ENCODE measurements at places on chromosomes 5 and 9.

- DNase-seq: no peak
Measured at GRCh38 chr5:175394601-175395000, 49.4 kb downstream of the DRD1 start.

GRCh38 chr5:176391999-176392398 lies 3.4 kb downstream of the HIGD2A start:
- DNase-seq: no peak

DNA sequence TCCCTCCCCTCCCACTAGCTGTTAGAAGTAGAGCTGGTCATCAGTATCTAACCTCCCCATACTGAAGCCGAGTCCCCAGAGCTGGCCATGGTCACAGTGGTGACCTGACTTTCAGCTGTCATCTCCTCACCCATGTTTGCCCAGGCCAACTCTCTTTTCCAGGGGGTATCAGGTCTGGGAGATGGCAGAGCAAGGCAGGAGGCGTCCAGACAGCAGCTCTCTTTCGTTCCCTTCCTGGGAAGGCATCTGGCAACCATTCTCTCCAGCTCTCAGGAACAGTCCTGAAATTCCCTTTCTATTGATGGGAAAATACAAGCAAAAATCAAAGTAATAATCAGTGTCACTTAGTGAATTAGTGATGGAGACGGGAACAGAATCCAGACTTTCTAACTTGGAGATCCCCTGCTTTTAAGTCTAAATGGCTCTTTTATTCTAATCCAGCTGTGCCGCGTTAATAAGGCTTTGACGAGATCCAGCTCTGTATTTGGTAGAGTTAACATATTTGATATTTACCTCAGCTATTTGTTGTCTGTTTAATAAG lies 21.3 kb upstream of the AOPEP start:
- DNase-seq: no peak

DNA sequence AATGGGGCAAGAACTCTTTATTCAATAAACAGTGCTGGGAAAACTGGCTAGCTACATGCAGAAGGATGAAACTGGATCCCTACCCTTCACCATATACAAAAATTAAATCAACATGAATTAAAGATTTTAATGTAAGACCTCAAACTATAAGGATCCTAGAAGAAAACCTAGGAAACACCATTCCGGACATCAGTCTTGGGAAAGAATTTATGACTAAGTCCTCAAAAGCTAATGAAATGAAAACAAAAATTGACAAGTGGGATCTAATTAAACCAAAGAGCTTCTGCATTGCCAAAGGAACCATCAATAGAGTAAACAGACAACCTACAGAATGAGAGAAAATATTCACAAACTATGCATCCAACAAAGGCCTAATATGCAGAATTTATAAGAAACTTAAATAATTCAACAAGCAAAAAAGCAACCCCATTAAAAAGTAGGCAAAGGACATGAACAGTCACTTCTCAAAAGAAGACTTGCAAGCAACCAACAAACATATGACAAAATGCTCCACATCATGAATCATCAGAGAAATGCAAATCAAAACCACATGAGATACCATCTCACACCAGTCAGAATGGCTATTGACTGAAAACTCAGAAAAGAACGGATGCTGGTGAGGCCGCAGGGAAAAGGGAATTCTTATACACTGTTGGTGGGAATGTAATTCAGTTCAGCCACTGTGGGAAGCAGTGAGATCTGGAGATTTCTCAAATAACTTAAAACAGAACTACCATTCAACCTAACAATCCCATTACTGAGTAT lies 104.3 kb upstream of the MAP3K1 start:
- peak; percentile 97 for DNase-seq

DNA sequence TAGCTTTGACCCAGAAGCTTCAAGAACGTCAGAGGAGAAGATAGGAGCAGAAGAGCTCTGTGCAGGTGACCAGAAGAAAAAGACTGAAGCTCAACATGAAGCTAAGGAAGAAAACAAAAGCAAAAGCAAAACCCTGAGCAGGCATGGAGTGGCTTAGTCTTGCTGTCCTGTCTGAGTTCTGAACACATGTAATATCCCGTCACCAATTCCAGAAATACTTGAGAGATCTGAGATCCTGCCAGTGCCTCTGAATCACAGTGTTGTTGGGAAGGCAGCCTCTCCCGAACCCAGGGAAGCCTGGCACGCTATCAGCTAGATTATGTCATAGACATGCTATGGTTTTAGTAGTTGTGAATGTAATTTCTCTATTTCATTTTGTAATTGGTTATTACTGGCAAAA lies 235.7 kb downstream of the ICE1 start:
- DNase-seq: peak; percentile 59

DNA sequence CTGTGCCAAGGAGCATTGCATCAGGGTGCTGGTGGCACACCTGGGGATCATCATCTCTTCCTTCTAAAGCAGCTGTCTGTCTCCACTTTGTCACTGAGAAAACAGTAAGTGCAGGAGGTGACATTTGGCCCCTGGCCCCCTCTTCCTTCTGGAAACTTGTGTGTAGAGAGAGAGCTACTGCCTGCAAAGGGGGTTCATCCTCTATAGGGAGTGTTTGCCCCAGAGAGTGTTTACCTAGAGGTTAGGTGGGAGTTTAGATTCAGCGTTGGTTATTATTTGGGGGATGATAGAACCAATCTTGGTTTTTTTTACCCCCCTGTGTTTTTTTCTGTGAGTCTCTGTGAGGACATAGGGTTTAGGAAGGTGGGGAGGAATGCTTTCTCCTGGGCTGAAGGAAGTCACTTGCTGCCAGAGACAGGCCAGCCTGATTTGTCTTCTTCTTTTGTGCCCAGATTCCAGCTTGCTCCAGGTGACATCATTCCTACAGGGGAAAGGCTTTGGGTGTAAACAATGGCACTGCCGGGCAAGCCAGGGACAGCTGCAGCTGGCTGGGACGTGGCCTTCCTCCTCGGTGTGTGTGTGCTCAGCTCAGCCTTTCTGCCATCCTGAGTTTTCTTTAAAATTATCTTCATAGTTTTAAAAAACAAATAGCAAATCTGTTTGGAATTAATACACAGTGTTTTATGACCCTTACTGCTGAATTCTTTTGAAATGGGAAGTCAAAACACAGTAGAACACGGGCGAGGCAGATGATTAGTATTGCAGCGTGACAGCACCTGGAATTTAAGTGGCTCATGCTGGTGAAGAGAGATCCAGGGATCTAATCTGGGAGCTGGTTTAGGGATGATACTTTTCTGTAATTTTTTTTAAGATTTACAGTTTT lies 24.5 kb downstream of the PRRC2B start:
- no peak for DNase-seq

GRCh38 chr9:19583890-19584289 lies 175.1 kb downstream of the ACER2 start:
- no peak for DNase-seq

- peak; percentile 28 for DNase-seq
Measured at GRCh38 chr5:157778121-157778805, 34.8 kb downstream of the LSM11 start.

DNA sequence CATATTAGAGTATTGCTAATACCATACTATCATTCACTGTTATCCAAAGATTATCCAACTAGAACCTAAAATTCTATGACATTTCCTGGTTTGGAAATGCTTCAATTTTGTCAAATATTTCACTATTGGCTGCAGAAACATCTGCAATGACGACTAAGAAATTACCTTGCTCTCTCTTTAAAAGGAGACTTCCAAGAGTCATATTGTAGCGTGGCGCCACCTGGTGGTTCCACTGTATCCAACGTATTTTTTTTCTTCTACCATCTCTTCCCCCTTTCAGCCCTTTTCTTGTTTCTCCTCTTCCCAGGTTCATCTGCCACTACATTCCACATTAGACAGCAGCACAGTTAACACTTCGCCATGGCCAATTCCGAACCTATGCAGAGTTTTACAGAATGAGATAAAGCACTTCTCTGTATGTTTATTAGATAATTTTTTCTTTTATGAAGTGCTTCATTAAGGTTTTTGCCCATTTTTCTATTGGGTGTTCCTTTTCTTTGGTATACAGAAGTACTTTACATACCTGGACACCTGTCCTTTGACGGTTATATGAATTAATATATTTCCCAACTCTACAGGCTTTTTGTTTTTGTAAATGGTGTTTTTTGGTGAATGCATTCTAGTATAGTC lies 153.5 kb downstream of the CDC42SE2 start:
- DNase-seq: peak; percentile 67

DNA sequence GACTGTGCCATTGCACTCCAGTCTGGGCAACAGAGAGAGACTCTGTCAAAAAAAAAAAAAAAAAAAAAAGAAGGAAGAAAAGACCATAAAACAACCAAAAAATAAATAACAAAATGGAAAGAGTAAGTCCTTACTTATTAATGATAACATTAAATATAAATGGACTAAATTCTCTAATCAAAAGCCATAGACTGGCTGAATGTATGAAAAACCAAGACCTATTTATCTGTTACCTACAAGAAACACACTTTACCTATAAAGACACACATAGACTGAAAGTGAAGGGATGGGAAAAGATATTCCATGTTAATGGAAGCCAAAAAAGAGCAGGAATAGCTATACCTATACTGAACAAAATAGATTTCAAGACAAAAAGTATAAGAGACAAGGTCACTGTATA lies 16.6 kb downstream of the TMEM267 start:
- no peak for DNase-seq

DNA sequence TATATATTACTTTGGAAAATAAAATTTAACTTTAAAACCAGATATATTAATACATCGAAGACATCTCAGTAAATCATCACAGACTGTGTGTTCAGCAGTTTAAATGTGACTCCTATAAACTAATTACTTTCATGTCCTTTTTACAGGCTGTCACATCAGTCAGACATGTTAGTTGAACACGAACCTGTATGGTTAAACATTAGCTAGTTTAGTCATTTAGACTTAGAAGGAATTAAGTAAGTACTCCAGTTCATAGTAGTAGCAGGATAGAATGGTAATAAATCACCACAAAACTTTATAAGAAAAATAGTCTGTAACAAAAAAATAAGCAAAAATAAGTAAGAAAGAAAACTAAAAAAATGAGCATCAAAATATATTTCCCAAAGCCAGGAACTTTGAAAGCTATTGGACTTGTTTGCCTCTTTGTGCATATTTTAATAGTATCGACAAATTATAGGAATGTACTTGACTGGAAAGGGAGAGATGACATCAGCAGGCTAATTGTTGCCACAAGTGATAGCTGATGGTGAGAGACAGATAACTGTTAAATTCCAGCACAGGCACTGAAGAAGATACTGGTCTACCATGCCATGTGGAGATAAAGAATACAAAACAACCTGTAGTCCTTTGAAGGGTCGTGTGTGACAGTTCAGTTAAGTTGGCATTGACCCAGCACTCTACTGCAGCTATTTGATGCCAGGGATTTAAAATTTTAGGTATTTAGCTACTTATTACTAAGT lies 83.9 kb downstream of the RIC1 start:
- DNase-seq: peak; percentile 42

- no peak for DNase-seq
Measured at GRCh38 chr5:119356612-119357188, 881 bp downstream of the TNFAIP8 start.

DNA sequence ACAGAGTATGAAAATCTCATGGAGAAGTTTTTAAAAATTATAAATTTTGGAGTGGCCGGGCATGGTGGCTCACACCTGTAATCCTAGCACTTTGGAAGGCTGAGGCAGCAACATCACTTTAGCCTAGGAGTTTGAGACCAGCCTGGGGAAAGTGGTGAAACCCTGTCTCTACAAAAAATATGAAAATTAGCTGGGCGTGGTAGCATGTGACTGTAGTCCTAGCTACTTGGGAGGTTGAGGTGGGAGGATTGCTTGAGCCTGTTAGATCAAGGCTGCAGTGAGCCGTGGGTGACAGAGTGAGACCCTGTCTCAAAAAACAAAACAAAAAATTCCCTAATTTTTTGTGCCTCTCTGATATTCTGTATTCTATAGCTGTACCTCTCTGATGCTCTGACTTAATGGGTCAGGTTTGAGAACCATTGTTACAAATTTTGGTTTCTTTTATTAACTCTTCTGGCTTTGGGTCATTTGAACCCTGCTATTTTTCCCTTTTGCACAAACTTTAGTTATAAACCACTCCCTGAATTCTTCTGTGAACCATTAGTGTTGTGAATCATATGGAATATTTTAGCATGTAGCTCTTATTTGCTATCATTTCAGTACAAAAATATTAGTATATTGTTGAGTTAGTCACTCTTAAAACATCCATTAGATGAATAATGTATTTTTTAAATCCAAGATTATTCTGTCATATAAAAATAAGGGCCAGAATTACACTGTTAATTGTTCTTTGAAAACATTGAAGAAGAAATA lies 51.0 kb downstream of the FER start:
- DNase-seq: peak; percentile 63

- no peak for DNase-seq
Measured at GRCh38 chr5:109496112-109496511, 86.3 kb upstream of the PJA2 start.

GRCh38 chr9:80059979-80060378 lies 488.2 kb downstream of the TLE4 start:
- DNase-seq: no peak

- no peak for DNase-seq
Measured at GRCh38 chr5:148861088-148861487, 34.7 kb downstream of the ADRB2 start.

GRCh38 chr9:111149018-111149759 lies 110.9 kb upstream of the LPAR1 start:
- no peak for DNase-seq

DNA sequence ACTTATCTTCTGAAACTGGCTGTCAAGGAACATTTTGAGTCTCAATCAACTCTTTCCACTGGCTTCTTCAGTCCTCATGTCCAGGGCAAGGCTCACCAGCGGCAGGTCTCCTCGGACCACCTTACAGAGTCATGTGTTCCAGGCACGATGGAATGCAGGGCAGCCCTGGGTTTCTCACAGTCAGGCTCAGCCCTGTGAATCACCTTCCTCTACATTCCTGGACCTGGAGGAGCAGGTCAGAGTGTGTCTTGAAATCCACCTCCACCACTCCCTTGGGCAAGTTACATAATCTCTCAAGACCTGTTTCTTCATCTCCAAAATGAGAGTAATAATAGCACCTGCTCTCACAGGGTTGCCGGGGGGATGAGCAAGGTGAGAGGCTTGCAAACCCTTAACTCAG lies 16.0 kb downstream of the ENC1 start:
- no peak for DNase-seq
